ENCODE measurements at places on chromosomes 7 and 10.

DNA sequence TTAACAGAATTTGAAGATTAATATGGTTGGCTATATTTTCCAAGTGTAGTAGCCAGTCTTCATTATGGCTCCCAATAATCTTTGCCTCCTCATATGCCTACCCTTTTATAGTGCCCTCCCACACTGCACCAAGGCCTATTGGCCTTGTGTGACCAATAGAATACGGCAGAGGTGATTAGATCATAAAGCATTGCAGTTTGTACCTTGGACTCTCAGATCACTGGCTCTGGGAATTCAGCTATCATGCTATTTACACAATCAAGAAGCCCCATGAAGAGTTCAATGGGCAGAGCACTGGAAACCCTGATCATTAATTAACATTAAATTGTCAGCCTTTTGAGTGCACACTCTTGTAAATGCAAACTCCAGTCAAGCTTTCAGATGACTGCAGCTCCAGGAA lies 154.5 kb upstream of the MAGI2 start:
- peak; percentile 7 for DNase-seq

DNA sequence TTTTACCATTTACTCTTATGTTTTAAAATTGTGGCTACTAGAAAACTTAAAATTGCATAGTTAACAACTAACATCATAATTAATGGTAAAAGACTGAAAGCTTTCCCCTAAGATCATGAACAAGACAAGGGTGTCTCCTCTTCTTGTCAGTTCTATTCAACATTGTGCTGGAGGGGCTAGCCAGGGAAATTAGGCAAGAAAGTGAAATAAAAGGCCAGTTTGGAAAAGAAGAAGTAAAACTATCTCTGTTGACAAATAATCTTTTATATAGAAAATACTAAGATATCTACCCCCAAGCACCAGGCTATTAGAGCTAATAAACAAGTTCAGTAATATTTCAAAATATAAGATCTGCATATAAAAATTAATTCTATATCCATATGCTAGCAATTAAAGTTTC lies 46.9 kb upstream of the MXI1 start:
- no peak for DNase-seq

DNA sequence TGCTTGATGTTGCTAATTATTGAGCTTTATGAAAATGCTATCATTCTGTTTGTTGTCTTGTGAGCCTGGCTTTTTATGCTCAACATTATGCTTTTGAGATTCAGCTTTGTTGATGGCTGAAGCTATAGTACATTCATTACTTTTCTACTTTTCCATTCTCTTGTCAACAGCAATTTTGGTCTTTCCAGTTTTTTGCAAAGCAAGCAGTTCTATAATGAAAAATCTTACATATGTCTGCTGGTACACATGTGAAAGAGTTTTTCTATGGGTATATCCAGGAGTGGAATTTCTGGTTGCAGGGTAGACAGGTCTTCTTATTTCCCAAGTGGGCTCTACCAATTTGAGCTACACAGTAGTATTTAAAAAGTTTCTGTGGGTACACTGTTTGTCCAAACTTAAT lies 36.8 kb downstream of the SLC35B4 start:
- no peak for DNase-seq

DNA sequence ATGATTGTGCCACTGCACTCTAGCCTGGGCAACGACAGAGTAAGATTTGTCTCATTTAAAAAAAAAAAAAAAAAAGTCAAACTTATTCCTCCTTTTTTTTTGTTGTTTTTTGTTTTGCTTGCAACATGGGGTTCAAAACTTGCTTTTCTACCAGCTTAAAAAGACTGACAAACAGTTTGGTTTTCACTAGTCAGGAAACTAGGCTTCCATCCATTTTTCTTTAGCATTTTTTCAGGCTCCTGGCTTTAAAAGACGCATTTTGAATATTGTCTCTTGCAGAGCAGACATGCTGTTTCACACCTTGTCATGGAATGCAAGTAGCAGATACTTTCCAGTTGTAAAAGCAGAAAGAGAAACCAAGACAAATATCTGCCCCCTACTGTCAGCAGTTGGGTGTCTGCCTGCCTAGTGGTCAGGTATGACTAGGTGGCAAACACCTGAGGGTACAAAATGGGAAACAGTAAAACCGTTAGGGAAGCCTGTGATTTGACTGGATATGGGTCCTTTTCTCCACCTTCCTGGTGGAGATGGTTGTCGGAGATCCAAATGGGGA lies 139.9 kb downstream of the CCDC71L start:
- DNase-seq: peak; percentile 8

DNA sequence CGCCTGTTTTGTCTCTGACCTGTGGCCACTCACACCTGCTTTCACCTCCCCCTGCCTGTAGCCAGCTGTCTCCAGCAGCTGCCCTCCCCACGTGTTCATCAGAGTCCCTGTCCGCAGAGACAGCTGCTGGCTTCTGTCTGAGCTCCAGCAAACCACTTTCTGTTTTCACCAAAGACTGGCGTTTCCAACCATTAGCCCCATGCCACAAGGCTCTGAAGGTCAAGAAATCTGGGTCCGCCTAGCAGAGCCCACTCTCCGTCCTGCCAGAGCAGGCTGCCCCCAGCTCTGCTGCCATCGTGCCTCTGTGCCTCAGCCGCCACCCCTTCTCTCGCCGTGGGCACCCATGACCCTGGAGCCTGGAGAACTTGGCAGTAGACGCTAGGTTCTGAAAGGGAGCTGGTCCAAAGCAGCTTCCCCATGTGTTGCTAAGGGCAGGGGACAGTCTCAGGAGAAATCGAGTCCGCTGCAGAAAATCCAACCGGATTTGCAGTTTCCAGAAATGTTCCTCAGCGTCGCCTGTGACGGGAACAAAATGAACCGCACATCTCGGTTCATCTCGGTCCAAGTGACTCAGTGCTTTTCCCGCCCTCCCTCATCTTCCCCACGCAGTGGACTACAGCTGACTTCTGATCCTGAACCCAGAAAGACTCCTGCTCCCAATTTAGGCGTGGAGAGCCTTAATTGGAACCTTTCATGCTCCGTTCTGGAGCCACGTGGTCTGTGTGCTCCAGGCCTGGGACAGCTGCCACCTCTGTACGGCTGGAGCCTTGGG lies 28.0 kb downstream of the TMEM120A start:
- no peak for DNase-seq

DNA sequence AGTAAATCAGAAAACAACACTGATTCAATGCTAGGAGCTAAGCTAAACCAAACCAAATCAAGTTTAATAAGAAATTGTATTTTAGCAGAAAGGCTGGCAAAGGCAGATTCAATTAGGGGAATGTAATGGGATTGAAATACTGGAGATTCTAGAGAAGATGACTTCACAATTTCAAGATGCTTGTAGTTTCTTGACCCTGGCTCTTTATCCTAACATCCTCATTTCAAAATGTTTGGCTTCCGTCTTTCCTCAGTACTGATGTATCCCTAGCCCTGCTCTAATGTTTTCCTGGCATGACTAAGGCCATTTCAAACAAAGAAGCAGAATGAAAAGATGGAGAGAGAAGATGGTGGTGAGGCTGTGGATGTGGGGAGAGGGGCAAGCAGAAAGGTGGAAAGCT lies 2.7 kb upstream of the JCAD start:
- no peak for DNase-seq

GRCh38 chr10:35150308-35150707 lies 23.7 kb downstream of the CREM start:
- no peak for DNase-seq

- DNase-seq: no peak
Observed at GRCh38 chr7:25891591-25891990, 260.4 kb upstream of the NFE2L3 start.

DNA sequence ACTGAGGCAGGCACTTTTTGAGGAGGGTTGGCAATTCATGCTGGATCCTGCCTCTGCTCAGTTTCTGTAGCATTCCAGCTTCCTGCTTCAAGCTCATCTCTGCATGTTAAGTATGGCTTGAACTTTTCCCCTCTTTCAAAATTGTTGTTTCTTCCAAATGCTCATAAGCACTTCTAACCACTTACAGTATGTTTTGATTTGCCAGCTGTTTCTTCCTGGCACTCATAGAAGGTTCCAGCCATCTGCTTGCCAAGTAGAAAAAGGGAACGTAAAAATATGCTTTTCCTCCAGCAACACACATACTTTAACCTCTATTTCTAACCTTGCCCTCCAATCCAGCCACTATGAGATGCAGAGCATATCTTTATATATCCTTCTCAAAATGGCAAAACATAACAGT lies 692.6 kb upstream of the COBL start:
- no peak for DNase-seq

GRCh38 chr7:16770657-16771329 lies 17.2 kb downstream of the TSPAN13 start:
- DNase-seq: no peak

DNA sequence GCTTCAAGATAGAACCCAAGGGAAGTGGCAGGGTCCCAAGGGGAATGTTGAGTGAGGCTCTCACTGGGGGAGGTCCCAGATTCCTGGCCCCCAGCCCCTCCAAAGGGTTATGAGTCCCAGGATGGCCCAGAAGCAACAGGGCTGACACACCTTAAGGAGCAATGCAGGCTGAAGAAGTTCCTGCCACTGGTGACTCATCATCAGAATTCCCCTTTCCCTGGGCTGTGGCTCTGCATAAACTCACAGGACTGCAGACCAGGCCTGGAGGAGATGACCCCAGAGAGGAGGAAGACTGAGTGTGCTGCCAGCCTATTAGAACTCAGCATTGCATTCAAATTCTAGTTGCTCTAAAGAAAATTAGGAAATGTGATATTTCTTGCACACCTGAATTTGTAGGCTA lies 126.7 kb downstream of the DPP6 start:
- no peak for DNase-seq

- DNase-seq: no peak
Observed at GRCh38 chr7:121069346-121070100, 81.0 kb downstream of the CPED1 start.

DNA sequence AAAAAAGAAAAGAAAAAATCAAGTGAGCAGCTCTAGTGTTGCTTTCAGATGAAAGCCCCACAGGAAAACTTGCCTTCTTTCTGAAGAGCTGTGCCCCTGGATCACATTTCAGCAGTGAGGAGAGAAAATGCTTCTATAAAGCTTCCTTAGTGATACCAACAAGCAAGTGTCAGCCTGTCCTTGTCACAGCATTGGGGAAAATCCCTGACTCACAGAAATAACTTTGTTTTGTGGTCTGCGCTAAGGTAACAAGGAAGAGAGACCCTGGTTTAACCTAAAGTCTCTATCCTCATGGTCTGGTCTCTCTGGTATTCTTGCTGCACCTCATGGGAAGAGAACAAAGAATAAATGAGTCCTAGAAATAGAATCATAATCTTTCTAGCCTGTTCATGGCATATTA lies 885.2 kb upstream of the SORCS1 start:
- no peak for DNase-seq

GRCh38 chr10:25901199-25901598 lies 32.8 kb upstream of the MYO3A start:
- no peak for DNase-seq

GRCh38 chr10:79248341-79249185 lies 98.7 kb upstream of the PPIF start:
- no peak for DNase-seq

DNA sequence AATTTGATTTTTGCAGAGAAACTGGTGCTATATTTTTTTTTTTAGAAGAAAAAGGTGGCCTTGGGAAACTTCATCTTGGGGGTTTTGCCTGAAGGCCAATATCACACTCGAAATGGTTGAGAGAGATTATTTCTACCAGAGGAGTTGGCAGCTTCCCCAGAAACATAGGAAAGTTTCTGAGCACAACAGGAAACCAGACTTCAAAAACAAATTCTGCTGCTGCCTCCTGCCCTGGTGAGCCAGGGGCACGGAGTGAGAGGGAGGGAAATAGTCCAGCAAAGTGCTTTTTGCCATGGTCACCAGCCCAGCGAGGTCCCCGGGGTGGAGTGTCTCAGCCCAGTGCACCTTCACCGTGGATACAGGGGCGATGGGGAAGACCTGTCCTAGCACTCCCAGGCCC lies 61.1 kb downstream of the FOXI2 start:
- DNase-seq: no peak
